A549 treated with RU486 at 1 μM for 4 hours (cell line): ENCODE measurements at places on chromosomes 5 and 9. TPM values are rescaled to one million over a fixed set of nuclear protein-coding genes. Genes with fewer than 3 reads are reported as not detected.

The GNA14 gene
- total RNA-seq = 0.06 TPM in 1 of 5 replicates, not detected in the others

The FABP6 gene
- total RNA-seq = 0.87 to 1.6 TPM (median 1.5 TPM) in 5 replicates

The SLC25A2 gene
- total RNA-seq = not detected in 5 replicates

The GARNL3 gene
- 1.6 to 3.4 TPM (median 1.8 TPM) in 5 replicates for total RNA-seq
